AG10803 (cell line): ENCODE measurements at places on chromosomes 13 and 19.

- peak; percentile 10 for DNase-seq
Measured at GRCh38 chr19:54653181-54653809, 9.5 kb upstream of the LILRB4 start.

GRCh38 chr19:14442891-14443631 lies 10.0 kb downstream of the PKN1 start:
- DNase-seq = no peak

- no peak for DNase-seq
Measured at GRCh38 chr19:38742906-38743305, 1.4 kb downstream of the CAPN12 start.

GRCh38 chr13:48492096-48492440 lies 40.8 kb downstream of the RCBTB2 start:
- no peak for DNase-seq

DNA sequence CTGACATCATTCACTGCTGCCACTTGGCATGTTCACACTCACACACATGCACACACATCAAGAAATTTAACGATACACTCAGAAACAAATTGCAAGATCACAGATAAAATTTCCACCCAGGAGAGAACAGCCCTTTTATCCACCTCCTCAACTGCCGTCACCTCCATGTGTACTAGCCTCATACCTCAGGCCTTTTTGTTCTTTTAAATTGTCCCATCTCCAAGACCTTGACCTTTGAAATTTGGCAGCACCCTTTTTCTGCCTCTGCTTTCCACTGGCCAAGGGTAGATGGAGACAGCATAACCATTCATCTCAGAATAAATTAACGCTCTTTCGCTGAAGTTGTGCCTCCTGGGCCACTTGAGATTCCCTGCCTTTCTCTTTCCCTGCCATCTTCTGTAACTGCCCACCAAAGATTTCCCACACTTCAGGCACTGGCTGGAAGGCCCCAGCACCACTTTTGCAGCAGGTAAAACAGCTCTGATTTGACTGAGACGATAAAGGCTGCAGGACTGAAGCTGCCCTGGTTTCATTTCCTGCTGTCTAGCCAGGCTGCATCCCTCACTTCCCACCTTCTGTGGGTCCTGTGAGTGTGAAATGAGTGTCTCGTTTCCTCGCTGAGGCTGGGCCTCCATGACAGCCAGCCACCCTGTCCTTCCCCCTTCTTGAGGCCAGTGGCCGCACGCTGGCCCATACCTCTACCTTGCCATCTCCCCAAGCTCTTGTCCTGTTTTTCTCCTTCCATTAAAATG lies 39.3 kb downstream of the MBNL2 start:
- no peak for DNase-seq

- DNase-seq = no peak
Measured at GRCh38 chr19:41548954-41549688, 26.8 kb upstream of the CEACAM21 start.

DNA sequence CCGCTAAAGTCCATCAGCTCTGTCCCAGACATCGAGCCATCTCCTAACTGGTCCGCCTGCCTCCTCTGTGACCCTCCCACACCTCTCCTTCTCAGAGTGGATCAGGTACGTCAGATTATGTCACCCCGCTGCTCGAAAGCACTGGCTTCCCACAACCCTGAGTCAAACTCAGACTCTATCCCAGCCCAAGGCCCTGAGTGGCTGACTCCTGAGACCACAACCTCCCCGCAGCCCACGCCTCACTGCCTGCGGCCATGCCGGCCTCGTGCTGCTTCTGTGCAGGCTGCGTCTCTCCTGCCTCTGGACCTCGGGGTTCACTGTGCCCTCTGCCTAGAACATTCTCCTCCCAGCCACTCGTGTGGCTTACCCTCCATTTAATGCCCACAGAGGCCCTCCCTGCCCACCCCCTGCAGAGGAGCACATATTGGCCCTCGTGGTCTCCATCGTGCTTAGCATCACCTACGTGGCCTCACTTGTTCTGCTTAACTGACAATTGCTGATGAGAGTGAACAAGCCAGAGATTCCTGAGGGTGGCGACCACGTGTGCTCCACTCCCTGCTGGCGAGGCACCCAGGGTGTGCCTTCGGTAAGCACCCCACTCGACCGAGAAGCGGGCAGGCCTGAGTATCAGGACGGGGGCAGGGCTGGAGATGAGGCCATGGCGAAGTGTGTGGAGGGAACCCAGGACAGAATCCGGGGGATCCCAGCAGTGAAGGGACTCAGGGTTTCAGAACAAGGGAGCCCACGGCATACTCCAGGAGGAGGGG lies 13.5 kb upstream of the FKRP start:
- no peak for DNase-seq

DNA sequence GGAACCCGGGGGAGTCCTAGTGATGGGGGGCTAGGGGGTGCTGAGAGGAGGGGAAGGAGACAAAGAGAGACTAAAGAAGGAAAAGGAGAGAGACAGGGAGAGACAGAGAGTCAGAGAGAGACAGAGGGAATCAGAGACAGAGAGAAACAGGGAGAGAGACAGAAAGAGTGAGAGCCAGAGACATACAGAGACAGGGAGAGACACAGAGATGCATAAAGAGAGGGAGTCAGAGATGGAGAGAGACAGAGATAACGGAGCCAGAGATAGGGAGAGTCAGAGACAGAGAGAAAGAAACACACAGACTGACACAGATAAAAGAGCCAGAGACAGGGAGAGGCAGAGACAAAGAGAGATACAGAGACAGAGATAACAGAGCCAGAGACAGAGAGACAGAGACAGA lies 1.5 kb upstream of the TNFSF9 start:
- DNase-seq = no peak

- DNase-seq = no peak
Measured at GRCh38 chr19:51433043-51433442, 15.6 kb upstream of the SIGLEC10 start.

- peak; percentile 69 for DNase-seq
Measured at GRCh38 chr19:46610851-46611770, 10.0 kb downstream of the CALM3 start.

- no peak for DNase-seq
Measured at GRCh38 chr13:49560270-49561061, 24.9 kb downstream of the RCBTB1 start.
